ENCODE measurements at places on chromosomes 2 and 18.

DNA sequence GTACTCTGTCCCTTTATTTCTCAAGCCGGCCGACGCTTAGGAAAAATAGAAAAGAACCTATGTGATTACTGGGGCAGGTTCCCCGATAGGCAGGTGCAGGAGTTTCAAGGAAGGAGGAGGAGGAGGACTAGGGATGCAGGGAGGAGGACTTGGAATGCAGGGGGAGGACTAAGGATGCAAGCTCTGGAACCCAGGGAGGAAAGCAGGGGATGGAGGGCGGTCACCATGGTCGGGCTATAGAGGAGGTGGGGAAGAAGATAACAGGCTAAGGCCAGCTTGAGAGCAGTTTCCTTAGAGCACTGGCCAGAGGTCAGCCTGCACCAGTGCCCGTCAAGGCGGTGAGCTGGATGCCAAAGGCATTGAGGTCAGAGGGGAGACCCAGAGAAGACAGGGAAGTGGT lies 18.7 kb upstream of the B3GNT7 start:
- DNase-seq, result no peak

GRCh38 chr2:106833256-106833655 lies 52.7 kb downstream of the ST6GAL2 start:
- no peak for DNase-seq

- DNase-seq, result no peak
Observed at GRCh38 chr2:182591774-182592173, 124.3 kb upstream of the DNAJC10 start.

DNA sequence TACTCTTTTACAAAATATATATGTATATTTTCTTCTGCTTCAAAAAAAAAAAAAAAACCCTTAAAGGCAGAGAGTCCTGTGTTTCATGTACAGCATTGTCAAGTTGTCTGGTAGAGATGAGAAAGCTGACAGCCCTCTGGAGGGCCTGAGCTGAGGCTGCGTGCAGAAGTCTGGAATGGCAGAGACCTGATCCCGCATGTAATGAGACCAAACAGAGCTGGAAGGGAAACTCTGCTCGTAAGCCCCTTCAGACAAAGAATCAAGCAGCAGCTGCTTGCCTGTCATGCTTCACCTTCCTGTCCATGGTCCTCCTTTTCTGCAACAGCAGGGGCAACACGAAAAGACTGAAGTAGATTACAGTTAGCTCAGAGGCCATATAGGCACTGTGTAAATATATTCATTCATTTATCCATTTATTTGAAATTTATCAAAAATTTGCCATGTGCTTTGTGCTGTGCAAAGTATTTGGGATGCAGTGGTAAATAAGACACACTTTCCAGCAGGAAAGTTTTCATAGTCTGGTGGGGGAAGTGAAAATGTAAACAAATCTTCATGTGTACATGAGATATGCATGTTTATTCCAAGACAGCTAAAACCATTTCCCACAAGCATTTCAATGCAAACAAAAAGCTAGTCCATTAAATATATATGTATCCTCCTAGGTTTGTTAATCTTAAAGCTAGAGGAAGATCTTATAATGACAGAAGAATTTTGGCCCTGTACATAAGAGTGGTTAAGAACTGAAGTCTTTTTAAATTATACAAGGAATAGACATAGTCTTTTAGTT lies 912.7 kb downstream of the CPS1 start:
- no peak for DNase-seq

GRCh38 chr2:220277445-220277975 lies 650.1 kb downstream of the SLC4A3 start:
- DNase-seq, result no peak

GRCh38 chr2:103004426-103004942 lies 242.7 kb downstream of the TMEM182 start:
- no peak for DNase-seq

DNA sequence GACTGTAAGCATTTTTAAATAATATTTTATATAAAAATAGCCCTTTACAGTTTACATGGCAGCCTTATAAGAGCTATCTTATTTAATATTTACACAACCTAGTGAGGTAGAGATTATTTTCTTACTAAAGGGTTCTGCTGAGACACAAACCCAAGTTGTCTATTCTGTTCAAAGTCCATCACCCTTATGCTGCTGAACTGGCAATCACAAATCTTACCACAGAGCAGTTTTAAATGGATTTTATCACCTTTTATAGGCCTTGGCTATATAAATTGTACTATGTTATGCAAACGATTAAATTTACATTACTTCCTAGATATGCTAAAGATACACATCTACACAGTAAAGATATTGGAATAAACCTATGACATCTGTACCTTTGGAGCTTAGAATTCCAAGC lies 40.7 kb downstream of the RBM45 start:
- DNase-seq, result no peak

GRCh38 chr2:163884416-163884815 lies 148.6 kb upstream of the FIGN start:
- DNase-seq, result no peak

- no peak for DNase-seq
Observed at GRCh38 chr18:326846-327245, 59.0 kb upstream of the THOC1 start.

DNA sequence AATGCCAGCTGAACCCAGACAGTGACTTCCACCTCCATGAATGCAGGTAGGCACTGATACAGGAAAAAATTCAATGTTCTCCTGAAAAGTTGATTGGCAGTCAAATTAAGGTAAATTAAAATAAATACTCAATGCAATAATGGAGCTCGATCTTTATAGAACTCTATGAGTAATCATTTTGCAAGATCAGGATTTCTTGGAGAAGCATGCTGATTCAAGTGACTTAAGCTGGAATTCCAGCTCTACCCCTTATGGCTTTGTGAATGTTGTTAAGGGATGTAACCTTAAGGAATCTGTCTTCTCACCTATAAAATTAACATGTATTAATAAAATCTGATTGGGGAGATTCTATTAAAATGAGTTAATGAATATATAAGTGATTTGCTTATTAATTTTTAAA lies 145.1 kb downstream of the QPCT start:
- no peak for DNase-seq

- no peak for DNase-seq
Observed at GRCh38 chr2:64390586-64390985, 63.4 kb upstream of the LGALSL start.

- no peak for DNase-seq
Observed at GRCh38 chr2:138712212-138712979, 67.8 kb downstream of the NXPH2 start.

DNA sequence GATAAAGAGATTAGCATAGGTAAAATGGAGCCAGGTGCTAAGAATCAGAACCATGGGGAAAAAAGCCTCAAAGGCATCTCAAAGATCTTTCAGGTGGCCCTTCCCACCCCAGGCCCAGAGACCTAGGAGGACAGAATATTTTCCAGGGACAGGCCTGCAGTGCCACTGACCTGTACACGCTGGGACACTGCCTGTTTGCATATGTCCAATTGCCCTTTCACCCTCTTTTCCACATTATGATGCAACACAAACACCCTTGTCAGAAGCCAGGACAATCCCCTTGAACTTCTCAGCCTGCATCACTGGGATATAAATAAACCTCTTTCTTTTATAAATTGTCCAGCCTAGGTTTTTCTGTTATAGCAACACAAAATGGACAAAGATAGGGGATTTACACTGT lies 419.1 kb downstream of the TRIB2 start:
- no peak for DNase-seq

GRCh38 chr18:11897781-11898180 lies 10.3 kb downstream of the MPPE1 start:
- DNase-seq, result no peak

DNA sequence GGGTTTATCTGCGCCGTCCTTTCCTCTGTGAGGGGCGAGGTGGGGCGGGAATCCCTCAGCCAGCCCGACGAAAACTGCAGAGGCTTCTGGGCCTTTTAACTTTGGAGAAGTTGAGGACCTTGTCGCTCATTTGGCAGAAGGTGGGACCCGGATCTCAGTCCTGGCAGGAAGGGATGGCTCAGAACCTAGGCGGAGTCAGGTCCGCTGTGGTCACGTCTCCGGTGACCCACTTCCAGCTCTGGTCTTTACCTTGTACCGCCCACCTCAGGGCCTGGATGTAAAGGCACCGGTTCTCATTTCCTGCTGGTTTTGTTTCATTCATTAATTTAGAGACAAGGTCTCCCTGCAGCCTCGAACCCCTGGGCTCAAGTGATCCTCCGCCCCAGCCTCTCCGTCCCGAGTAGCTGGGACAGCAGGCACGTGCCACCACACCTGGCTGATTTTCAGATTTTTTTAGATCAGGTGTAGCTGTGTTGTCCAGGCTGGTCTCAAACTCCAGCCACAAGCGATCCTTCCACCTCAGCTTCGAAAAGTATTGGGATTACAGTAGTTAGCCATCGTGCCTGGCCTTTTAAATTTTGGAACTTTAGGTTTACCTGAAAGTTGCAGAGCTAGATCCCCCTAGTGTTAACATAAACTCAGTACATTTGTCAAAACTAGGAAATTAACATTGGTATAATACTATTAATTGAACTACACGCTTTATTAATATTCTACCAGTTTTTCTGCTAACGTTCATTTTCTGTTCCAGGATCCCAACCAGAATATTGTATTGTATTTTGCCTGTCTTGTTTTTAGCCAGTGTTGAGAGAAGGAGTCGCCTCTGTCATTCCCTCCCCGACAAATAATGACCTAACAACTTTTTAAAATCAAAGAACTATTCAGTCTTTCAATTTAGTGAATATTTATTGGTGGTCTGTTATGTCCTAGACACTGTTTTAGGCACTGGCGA lies 852 bp downstream of the POLI start:
- no peak for DNase-seq

DNA sequence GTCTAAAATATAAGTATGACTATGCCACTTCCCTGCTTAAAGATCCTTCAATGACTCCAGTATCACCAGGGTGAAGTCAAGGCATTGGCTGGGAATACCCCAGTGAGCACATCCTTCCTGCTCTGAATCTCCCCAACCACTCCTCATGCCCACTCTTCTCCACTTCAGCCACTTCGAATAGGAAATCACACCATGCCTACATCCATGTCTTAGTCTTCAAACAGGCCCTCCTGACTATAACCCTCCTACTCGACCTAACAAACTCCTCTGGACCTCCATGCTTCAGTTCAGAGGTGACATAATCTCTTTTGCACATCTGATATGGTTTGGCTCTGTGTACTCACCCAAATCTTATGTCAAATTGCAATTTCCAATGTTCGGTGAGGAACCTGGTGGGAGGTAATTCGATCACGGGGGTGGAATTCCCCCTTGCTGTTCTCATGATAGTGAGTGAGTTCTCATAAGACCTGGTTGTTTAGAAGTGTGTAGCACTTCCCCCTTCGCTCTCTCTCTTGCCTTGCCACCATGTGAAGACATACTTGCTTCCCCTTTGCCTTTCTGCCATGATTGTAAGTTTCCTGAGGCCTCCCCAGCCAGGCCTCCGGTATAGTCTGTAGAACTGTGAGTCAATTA lies 87.8 kb upstream of the TFCP2L1 start:
- DNase-seq, result no peak

- no peak for DNase-seq
Observed at GRCh38 chr2:32746669-32747068, 118.8 kb downstream of the TTC27 start.

GRCh38 chr2:132521341-132521740 lies 104.7 kb downstream of the GPR39 start:
- DNase-seq, result no peak

DNA sequence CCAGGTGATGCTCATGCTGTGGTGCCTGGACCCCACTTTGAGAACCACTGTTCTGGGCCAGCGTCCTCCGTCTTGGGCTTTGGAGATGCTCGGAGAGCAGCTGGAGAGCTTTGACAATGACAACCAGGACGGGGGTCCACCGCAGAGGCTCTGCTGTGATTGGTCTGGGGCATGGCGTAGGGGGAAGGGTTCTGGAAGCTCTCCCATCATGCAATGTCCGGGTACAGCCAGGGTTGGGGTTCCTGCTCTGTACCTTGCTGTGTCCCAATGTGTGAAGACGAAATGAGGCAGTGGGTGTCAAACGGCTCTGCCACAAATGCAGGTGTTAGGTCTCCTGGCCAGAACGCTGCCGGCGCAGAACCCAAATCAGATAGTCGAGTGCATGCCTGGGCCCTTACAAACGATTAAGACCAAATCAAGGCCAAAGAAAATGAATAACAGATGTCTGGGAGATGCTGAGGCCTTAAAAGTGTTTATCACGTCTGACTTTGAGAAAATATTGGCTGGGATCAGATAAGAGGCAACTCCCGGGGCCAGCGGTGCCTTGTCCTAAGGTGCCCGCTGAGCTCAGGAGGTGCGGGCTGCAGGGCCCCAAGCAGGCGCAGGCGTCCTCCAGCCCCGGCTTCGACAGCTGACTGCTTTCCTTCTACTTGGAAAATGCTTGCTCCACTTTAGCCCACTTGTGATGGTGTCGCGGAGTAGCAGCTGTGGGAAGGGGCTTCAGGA lies 117.2 kb downstream of the VAPA start:
- no peak for DNase-seq

- DNase-seq, result no peak
Observed at GRCh38 chr18:76498064-76498463, 3.0 kb upstream of the ZNF516 start.

DNA sequence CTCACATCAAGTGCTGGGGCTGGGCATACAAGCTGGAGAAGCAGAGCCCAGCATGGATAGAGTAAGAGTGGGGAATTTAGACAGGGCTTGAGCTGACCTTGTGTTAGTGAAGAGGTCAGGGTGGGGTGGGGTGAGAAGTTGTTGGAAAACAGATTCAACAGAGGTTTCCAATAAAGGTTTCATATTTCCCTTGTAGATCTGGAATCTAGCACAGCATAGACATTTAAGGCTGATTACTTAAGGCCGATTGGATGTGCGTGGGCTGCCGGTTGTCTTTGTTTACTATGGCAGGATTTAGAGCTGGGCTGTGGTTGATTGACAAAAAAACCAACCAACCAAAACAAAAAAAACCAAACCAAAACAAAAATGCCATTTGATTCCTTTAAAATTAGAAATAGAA lies 114.9 kb upstream of the SEC11C start:
- DNase-seq, result no peak

Data from stimulated activated CD8-positive, alpha-beta memory T cell treated with anti-CD3 and anti-CD28 coated beads, Interleukin-4, amount 100 ng/mL, for 1 hour (primary cell).